ENCODE measurements at places on chromosomes 4 and X. TPM values are rescaled to one million over a fixed set of nuclear protein-coding genes. Genes with fewer than 3 reads are reported as not detected.

DNA sequence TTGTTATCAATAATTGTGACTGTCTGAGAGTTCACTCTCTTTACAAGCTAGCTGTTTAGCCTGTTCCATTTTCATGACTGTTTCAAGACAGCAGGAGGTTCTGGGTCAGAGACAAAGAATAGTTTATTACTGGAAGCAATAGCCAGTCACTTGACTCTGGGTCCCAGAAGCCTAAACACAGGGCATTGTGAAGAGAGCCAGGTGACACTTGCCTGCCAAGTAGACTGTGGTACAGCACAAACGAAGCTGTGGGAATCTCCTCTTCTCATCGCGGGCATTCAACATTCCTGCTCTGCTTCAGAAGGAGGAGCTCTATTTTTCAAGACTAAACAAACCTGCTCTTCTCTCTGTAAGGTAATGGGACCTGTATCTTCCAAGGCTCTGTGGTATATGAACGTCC, 485.1 kb downstream of the TRIML1 start:
- H3K4me3 ChIP-seq: no peak overlapping the region
- H3K27me3 ChIP-seq: no peaks in the 10 kb centered on the region
- no peak for DNase-seq
- H3K27ac ChIP-seq: no peak overlapping the region
- H3K36me3 ChIP-seq: no peaks in the 10 kb centered on the region

- H3K4me1 ChIP-seq: no peaks in the 10 kb centered on the region
- H3K36me3 ChIP-seq: no peaks in the 10 kb centered on the region
- H3K27ac ChIP-seq: no peak overlapping the region
- no peak overlapping the region for H3K4me3 ChIP-seq
- DNase-seq: no peak
- no peaks in the 10 kb centered on the region for H3K27me3 ChIP-seq
These were observed 345.2 kb upstream of the GRID2 start for GRCh38 chr4:91958596-91958995.

- H3K27ac ChIP-seq: no peak overlapping the region
- H3K4me1 ChIP-seq: no peaks in the 10 kb centered on the region
- H3K36me3 ChIP-seq: no peaks in the 10 kb centered on the region
- H3K27me3 ChIP-seq: no peaks in the 10 kb centered on the region
- no peak overlapping the region for H3K4me3 ChIP-seq
These were observed 230.7 kb upstream of the STK26 start for GRCh38 chrX:131792356-131792749.

MAGEB17 gene
- not detected for total RNA-seq

DNA sequence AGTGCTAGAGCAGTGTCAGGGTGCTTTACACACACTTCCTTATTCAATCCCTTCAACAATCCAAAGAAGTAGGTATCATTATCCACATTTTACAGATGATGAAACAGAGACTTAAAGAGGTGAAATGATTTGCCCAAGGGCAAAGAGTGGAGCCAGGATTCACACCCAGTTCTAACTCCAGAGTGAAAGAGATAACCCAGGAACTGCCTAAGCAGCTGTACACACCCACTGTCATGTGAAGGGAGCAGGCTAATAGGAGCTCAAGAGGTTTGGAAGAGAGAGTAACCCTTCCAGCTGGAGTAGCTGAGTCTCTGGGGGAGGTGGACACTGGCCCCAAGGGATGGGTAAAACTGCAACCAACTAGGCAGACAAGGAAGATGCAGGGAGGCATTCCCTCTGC, 92.5 kb downstream of the FBXL5 start:
- no peaks in the 10 kb centered on the region for H3K4me1 ChIP-seq
- H3K27me3 ChIP-seq: no peaks in the 10 kb centered on the region
- H3K36me3 ChIP-seq: no peaks in the 10 kb centered on the region
- no peak overlapping the region for H3K27ac ChIP-seq
- DNase-seq: no peak

DNA sequence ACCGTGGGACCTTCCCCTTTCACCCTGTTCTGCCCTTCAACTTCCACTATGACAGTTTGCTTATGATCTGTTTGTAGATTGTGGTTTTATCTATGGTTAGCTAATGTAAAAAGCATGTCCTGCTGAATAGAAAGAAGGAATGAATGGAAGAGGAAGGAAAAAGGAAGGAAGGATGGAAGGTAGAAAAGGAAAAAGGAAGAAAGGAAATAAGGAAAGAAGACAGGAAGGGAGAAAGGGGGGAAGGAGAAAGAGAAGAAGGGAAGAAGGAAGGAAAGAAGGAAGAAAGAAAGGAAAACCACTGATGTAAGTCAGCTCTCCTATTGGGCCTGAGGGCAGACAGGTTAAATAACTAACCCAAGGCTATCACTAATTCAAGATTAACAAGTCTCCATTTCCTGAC, 319.1 kb upstream of the KLF3 start:
- no peaks in the 10 kb centered on the region for H3K27me3 ChIP-seq
- no peak overlapping the region for H3K4me3 ChIP-seq
- no peaks in the 10 kb centered on the region for H3K4me1 ChIP-seq

SLC9B1 gene
- 1.7 TPM for total RNA-seq

DNA sequence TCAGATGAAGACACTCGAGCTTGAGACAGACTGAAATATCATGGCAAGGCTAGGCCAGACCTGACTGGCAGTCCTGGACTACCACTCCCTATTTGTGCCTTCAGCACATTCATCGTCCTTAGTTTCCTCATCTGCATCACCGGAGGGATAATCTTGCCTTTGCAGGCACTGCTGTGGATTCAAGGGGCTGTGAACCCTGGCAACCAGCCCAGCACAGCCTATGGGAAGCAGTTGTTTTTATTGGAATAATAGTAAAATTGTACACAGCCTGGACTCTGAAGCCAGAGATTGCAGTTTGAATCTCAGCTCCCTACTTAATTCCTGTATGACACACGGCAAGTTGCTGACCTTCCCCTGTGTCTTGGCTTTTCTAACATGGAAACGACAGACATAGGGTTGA, 161.0 kb downstream of the NSUN7 start:
- H3K36me3 ChIP-seq: no peaks in the 10 kb centered on the region
- no peak for DNase-seq
- H3K27ac ChIP-seq: no peak overlapping the region

GRCh38 chrX:112536544-112536943, 143.2 kb downstream of the LHFPL1 start:
- no peak overlapping the region for H3K4me3 ChIP-seq
- H3K4me1 ChIP-seq: no peaks in the 10 kb centered on the region
- H3K27ac ChIP-seq: no peak overlapping the region
- DNase-seq: no peak
- no peaks in the 10 kb centered on the region for H3K27me3 ChIP-seq

All from CD8-positive, alpha-beta memory T cell (primary cell).